ENCODE measurements at places on chromosomes 2 and 18.

DNA sequence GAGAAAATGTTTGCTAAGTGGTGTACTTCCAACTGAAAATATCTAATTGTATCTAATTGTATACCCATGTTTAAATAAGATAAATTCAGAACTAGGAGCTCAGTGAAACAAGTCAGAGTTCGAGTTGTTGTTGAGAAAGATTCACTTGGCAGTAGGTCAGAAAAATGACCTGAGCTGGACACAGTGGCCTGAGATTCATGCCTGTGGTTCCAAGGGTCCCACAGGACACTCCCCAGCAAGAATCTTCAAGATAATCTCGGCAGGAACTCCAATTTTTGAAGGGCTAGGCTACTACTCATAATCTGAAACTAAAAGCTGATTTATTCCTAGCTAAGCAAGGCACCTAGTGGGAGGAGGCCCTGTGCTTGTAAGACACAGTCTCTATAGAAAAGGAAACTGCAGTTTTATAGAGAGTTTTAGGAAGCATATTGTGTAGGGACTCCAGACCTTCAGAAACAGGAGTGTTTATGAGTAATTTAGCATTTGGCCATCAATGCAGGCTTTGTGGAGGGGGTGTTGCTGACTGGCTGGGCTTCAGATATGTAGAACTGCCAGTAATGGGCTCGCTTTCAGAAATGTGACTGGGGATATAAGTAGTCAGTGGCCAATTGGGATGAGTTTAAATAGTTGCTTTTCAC lies 43.2 kb downstream of the SP140 start:
- no peak for DNase-seq

DNA sequence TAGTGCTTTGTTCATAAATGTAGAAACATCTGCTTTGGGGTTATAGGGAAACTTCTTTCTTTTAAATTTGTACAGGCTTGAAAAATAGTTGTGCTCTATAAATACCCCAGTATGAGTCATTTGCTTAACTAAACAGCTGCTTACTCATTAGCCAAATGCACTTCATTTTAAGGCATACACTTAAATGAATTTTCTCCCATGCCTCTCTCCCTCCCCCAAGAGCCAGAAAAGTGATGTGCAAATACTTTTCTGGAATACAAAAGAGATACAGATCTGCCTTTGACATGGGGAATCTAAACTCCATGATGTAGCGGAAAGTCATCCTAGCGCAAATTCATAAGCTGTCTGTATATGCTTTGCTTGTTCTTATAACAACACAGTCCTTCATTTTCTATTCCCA lies 469.4 kb downstream of the DLGAP1 start:
- DNase-seq: no peak

DNA sequence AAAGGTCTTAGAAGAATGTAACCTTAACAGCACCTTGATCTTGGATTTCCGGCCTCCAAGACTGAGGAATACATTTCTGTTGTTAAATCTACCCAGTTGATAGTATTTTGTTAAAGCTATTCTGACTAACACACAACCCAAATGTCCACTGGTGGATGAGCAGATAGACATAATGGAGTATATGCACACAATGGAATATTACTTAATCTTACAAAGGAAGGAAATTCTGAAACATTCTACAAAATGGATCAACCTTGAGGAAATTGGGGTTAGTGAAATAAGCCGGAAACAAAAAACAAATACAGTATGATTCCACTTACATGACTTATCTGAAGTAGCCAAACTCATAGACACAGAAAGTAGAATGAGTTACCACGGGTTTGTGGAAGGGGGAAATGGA lies 168.7 kb downstream of the ZNF804A start:
- DNase-seq: no peak

- no peak for DNase-seq
Measured at GRCh38 chr2:16090650-16091575, 150.6 kb downstream of the MYCN start.

- DNase-seq: no peak
Measured at GRCh38 chr2:100053087-100053885, 89.1 kb downstream of the AFF3 start.

GRCh38 chr2:86295066-86295465 lies 42.4 kb downstream of the REEP1 start:
- no peak for DNase-seq

DNA sequence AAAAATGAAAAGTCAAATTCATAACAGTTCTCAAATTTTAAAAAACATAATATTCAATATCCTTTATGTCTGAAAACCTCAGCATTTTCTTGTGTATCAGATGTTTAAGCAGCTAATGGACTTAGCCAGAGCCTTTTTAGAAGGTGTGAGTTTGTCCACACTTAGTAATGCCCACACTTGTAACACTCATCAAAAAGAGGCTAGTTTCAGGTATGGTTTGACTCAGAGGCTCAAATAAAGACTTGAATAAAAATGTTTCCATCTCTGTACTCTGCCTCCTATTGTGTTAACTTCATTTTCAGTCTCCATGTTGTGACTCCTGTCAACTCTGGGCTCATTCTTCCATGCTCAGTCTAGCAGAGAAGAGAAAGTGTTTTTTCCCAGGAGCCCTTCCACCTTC lies 311.6 kb downstream of the IRS1 start:
- DNase-seq: no peak

DNA sequence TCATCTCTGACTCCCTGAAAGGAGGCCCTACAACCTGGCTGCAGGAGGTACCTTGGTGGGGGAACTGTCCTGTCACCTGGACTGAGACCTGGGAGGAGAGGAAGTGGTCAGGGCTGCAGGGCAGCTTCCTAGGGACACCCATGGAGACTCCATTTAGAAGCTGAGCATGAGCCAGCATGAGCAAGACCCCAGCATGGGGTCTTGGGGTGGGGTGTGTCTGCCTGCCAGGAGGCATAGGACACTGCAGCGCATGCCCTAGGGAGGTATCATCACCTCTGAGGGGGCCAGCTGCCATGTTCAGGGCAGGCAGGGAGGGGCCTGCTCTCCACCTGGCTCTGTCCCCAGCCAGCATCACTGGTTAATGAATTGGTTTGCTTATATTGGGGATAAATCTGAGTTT lies 249.7 kb downstream of the CELF4 start:
- no peak for DNase-seq

- no peak for DNase-seq
Measured at GRCh38 chr2:69644506-69644979, 1.0 kb upstream of the AAK1 start.

DNA sequence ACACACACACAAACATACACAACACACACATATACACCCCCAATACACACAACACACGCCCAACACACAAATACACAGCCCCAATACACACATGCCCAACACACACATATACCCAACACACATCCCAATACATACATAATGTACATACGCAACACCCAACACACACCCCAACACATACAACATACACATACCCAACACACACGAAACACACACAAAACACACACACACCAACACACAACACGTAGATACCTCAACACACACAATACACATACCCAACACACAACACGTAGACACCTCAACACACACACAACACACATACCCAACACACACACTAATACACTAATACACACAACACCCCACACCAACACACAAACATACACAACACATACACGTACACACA lies 8.9 kb upstream of the STK25 start:
- no peak for DNase-seq

GRCh38 chr2:45391866-45392265 lies 219.2 kb downstream of the SRBD1 start:
- no peak for DNase-seq

DNA sequence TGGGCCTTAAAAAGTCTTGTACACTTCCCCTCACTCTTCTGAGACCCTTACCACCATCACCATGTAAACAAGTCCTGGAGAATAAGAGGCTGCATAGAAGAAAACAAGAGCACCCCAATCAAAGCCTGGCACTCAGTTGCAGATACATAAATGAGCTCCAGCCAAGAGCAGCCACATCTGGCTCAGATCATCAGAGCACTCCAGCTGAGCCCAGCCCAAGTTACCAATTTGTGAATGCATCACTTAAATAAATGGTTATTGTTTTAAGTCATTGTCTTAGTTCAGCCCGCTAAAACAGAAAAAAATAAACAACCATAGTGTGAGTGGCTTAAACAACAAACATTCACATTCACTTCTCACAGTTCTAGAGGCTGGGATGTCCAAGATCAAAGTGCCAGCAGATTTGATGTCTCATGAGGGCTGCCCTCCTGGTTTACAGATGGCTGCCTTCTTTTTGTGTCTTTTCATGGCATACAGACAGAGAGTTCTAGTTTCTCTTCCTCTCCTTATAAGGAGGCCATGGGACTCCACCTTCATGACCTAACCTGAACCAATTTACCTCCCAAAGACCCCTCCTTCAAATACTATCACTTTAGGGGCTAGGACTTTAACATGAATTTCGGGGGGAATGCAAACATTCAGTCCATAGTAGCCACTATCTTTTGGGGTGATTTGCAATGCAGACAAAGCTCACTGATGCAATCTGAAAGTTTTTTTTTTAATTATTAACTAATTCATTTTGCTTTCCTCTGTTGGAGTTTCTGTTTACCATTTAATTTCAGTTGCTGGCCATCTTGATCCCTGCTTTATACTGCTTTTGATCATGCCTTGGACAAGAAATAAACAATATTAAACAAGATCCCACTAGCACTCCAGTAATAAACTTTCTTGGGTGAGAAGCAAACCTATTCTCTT lies 187.5 kb upstream of the ACVR2A start:
- no peak for DNase-seq

- DNase-seq: no peak
Measured at GRCh38 chr2:50491541-50492476, 540.1 kb downstream of the NRXN1 start.

All from activated CD8-positive, alpha-beta memory T cell treated with anti-CD3 and anti-CD28 coated beads, Interleukin-2, amount 50 U/mL, for 4 hours (primary cell).